Astrocyte of the cerebellum (primary cell): ENCODE measurements at places on chromosomes 16 and 17.

- DNase-seq = no peak
Measured at GRCh38 chr17:55314061-55314783, 49.5 kb downstream of the HLF start.

DNA sequence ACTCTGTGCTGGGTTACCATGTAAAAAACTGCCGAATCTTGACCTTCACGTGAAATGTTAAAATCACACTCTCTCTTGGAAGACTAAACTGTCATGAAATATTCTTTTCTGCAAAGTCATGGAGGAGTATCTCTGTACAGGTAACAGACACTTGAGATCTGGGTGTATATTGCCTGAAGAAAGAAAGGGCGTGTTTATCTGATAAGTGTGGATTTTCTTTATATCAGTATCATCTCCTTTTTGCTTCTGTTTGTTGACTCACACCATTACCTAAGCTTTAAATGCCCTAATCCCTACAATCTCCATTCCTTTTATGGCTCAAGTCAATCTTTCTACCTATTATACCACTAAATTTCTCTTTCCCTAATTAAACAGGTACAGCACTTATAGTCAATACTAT is 673.2 kb upstream of the SOX9 start:
- DNase-seq = no peak

GRCh38 chr17:49003557-49004511 is 6.6 kb downstream of the IGF2BP1 start:
- no peak for DNase-seq

DNA sequence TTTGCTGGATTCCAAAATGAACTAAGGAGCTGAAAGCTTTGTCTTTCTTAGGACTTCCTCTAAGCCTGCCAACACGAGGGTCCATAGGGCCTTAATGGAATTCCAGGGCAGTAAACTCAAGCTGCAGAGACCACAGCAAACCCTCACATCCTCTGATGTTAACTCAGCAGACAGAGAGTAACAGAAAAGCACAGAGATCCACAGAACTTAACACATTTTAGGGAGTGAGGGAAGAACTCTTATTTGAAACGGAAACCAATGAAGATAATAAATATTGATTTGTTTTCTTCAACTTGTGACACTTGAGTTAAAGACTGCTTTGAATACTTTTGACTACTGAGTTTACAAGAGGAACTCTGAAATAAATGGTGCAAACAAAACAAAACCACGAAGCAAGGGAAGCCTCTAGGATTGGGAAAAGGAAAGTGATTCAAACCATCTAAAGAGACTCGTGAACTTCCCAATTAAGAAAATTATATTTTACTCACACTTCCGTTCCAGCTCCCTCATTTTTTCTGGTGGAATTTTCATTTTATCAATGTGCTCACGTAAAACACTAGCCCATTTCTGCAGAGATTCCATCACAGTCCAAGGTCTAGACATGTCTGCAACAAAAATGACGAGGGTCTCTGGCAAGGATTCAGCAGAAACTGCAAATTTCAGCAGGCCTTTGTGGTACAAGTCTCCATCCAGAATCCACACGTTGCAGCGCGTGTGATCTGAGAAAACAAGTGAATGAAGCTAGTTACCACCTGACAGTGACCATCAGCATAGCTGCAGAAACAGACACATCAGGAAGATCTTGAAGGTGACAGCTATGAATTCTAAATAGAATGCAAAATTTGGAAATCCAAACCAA is 9.2 kb downstream of the DYNC1LI2 start:
- peak; percentile 46 for DNase-seq

- DNase-seq = peak; percentile 49
Measured at GRCh38 chr17:16255481-16255921, 38.5 kb downstream of the PIGL start.

DNA sequence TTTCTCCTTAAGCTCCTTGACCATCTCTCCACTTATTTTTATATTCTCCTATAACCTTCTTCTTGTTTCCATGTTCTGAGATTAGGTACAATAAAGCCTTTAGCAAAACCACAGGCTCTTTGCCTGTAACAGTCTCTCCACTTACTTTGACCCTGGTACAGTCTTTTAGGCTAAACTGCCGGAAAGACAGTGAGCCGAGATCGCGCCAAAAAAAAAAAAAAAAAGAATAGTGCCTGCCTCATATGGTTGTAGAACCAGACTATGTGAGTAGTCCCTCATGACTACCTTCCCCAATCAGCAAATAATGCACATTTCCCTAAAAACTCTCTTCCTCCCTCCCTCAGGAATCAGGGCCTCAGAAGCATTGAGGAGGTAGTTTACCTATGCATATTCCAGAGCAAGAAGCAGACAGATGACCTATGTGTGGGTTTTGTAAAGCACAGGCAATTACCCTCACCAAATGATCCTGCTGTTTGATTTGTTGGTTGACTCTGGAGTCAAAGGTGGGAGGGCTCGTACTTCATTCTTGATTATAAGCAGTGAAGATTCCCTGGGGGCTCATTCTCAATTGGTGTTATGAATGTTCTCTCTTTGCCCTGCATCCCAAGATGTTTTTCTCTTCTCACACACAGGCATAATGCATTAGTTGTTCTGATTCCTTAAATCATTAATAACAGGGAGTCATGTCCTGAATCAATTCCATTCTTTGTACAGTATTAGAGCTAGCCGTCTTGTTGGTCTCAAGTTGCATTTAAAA is 8.9 kb upstream of the NME1 start:
- no peak for DNase-seq

- no peak for DNase-seq
Measured at GRCh38 chr17:48530208-48530886, 464 bp downstream of the HOXB1 start.

GRCh38 chr17:2860045-2860444 is 63.8 kb downstream of the RAP1GAP2 start:
- no peak for DNase-seq

DNA sequence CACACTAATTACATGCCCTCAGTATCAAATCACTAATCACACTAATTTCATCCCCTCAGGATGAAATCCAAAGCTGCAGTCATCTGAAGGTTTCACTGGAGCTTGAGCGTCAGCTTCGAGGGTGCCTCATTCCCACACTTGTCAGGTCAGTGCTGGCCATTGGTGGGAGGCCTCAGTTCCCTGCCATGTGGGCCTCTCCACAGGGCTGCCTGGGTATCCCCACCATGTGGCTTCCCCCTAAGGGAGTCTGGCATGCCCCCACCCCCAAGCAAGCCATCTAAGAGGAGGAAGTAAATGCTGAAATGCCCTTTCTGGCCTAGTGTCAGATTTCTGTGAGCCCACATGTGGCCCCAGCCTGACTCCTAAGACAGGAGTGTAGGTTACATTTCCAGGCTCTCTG is 78.6 kb upstream of the CDH5 start:
- DNase-seq = no peak

DNA sequence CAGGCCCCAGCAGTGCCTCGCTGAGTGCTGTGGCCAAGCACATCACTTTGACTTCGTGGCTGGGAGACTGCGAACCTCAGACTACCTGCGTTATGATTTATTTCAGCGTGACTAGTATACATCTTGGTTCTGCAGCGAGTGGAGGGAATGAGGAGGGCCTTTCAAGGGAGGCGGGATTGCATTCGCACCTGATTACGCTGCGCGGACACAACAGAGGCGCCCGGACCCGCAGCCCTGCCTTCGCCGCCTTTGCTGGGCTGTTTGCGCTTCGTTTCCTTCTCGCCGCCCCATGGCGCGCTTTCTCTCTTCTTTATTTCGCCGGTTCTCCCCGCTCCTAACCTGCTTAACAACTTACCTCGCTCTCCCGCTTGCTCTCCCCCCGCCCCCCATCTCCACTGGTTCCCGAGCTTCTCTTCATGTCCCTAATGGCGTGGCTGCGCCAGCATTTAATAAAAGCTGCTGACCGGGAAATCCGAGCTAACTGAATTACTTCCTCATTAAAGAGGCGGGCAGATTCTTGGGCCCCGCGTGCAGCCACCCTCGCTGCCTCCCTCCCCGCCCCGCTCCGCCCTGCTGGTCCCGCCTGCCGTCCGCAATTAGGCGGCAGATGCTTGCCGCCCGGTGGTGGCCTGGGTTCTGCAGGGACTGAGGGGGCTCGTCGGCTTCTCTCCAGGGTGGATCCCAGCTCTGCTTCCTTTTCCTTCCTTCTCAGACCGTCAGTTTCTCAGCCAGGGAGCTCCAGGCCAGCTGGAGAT is 257.6 kb upstream of the SDK2 start:
- no peak for DNase-seq

GRCh38 chr17:16486373-16487250 is 5.4 kb downstream of the LRRC75A start:
- peak; percentile 55 for DNase-seq

DNA sequence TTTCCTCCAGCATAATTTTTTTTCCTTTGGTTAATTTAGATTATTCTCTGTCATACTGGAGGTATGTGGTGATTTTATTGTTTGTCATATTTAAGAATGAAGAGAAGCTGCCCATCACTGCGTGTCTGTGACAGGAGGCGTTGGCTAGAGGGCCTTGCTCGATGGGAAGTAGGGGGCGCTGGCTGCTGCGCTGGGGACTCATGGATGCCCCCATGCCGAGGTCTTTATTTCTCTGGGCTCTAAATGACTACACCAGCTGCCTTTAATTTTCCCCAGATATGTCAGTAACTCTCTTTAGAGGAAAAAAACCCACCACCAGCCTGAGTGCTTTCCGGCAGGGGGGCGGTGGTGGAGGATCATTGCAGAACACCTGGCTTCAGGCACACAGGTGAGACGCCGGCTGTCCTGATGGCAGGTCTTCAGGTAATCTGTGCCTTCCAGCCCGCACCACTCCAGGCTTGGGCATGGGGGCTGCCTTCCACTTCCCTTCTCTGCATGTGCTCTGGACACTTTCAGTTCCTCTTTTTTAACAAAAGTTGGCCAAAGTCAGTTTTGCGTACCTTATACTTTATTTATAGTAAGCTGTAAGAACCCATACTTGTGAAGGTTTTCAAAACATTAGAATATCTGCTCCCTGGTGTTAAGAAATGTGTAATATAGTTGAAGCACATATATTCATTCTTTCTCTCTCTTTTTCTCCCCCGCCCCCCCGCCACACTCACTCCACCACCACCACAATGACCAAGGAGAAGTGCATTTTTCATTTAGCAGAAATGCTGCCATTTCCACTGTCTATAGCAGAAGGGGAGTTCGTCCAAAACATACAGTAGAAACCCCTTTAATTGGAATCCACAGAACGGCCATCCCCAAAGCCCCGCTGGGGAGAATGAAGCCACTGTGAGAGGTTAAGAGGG is 192.7 kb downstream of the RPTOR start:
- DNase-seq = no peak

- no peak for DNase-seq
Measured at GRCh38 chr17:9266031-9266680, 244.8 kb downstream of the NTN1 start.

- DNase-seq = no peak
Measured at GRCh38 chr17:80782536-80783427, 208.9 kb upstream of the CHMP6 start.

GRCh38 chr16:85363881-85364280 is 249.2 kb upstream of the GSE1 start:
- DNase-seq = peak; percentile 87

GRCh38 chr16:31458073-31458843 is 1.0 kb upstream of the ARMC5 start:
- DNase-seq = no peak

DNA sequence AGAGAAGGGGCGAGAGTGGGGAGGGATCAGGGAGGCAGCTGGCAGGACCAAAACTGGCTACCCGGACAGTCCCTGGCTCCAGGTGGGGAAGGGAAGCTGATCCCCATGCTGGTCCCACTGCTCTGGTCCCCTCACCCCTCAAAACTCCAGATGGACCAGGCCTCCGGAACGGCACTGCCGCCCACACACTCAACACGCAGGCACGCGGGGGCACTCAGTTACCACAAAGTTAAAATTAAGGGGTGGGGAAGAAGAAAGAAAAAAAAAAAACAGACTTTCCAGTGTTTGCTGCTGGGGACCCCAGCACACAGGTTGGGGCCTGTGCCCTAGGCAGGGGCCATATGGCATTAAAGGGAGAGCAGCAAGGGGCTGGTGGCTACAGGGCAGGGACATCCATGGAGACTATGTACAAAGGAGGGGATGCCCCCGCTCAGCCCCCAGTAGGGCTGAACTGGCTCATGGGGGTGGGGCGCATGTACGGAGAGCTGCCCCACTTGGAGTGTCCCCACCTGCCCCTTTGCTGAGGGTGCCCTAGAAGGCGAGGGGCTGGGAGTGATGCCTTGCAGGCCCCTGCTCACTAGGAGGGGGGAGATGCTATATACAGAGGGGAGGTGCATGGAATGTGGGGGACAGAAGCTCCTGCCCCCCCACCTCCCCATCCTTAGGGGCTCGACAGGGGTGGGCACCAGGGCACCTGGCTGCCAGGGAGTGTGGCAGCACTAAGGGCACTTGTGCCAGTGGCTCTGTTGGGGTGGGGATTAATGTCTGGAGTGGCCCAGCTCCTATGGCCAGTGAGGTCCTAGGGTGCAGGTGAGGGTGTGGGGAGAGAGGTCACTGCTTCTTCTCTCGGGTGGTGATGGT is 5.6 kb downstream of the TP53I13 start:
- DNase-seq = no peak

- no peak for DNase-seq
Measured at GRCh38 chr16:25063102-25063501, 47.9 kb upstream of the ARHGAP17 start.

DNA sequence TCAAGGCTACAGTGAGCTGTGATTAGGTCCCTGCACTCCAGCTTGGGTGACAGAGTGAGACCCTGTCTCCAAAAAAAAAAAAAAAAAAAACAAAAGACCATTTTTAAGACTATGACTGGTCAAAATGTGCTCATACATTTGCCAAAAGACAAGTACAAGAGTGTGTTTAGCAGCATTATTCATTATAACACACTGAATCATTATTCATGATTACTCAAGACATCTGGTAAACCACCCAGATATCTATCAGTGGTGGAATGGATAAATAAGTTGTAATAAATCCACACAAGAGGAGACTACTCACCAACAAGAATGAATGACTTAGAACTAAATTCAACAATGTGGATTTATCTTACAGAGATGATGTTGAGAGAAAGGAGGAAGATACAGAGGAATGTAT is 716.3 kb downstream of the MAF start:
- DNase-seq = no peak

DNA sequence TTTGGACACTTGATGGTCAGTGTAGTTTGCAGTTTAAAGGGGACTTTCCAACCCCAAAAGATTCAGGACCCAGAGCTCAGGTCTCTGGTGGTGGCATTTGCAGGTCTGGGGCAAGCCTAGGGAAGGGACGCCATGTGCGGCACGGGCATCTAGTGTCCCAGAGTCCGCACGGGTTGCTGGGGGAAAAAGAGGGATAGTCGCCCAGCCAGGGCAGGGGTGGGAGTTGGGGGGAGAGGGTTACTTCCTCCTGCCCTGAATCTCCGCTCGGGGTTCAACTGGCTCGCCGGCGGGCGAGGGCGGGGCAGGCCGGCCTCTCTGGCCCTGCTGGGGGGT is 239 bp upstream of the CA7 start:
- no peak for DNase-seq

DNA sequence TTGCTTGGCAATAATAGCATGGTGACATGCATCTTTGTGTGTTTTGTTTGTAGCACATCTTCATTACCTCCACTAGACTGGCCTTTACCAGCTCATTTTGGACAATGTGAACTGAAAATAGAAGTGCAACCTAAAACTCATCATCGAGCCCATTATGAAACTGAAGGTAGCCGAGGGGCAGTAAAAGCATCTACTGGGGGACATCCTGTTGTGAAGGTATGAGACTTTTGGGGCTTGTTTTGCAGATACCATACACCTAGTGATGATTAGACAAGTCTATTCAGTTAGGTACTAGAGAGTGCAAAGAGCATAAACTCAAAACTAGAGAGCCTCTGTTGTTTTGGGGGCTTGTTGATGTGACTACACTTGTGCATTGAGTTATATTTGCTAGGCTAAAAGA is 41.2 kb downstream of the NFATC3 start:
- no peak for DNase-seq

GRCh38 chr16:53034306-53034705 is 18.4 kb downstream of the CHD9NB start:
- DNase-seq = no peak

GRCh38 chr16:86403541-86404163 is 106.7 kb upstream of the FOXF1 start:
- DNase-seq = no peak
